ENCODE measurements at places on chromosomes 2 and 18.

- no peak for DNase-seq
Observed at GRCh38 chr2:888211-888801, 62.3 kb upstream of the SNTG2 start.

- no peak for DNase-seq
Observed at GRCh38 chr2:199668645-199669044, 182.3 kb downstream of the FTCDNL1 start.

DNA sequence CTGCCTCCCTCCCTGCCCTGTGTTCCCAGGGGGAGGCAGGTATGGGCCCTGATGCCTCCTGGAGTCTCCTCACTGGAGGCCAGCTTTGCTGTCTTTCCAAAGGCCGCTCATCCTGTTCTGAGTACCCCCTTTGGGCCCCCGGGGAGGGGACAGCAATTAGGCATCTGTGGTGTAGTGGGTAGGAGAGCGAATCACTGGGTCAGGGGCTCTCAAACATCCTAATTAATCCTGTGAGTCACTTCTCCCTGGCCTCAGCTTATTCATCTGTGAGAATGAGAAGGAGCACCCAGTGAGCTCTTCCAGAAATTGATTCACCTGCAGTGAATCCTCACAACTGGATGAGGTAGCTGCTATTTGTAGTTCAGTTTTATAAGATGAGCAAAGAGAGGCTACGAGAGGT lies 16.4 kb downstream of the TET3 start:
- DNase-seq, result no peak

DNA sequence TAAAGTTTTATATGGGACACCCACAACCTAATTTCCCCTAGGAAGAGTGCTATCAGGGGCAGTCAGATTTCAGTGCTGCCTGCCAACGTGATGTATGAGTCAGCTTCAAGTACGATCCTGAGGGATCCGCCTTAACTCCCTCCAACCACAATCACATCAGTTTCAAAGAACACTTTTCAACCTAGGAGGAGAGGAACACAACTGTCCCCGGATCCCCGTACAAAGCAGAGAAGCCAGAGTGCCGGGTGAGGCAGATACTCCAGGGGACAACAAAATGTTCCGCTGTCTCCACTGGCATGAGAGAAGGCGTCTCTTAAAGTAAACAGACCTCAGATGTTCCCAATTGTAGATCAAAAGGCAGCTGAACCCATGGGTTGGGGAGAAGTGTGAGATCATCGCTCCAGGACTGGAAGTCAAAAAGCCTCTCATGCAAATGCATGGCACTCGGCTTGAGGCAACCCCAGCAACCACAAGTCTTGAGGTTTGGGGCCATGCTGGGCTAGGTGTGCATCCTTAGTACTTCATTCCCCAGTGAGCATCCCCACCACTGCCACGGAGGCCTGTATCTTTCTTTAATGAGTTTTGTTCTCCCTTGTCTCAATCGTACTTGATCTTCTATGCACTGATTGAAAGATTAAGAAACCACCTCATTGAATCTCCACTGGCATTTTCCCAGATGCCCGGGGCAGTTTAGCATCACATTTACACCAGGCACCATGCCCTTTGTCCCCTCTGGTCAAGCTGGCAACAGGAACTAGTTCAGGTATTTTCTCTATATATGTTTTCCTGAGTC lies 91.0 kb upstream of the CCBE1 start:
- DNase-seq, result no peak

GRCh38 chr2:17326717-17327116 lies 191.5 kb downstream of the RAD51AP2 start:
- DNase-seq, result no peak

- no peak for DNase-seq
Observed at GRCh38 chr2:34316788-34317187, 717.7 kb upstream of the FAM98A start.

GRCh38 chr2:9508931-9509330 lies 34.6 kb downstream of the IAH1 start:
- DNase-seq, result no peak

GRCh38 chr2:128287780-128288735 lies 30.6 kb downstream of the HS6ST1 start:
- no peak for DNase-seq

DNA sequence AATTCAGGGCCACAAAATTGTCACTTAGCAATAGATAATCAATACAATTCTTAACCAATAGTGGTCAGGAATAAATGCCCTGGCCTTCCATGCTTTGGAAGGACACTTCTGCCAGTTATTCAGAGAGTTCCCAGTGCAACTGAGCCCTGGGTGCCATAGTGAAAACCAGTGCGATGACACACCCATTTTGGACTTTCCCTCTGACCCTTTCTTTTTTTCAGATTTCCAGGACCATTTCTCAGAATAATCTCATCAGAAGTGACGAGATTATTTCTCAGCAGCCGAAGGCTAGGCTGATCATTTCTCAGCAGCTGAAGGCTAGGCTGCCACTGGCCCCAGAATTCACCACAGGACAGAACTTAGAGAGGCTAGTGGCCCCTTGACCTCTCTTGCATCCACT lies 106.6 kb upstream of the MYCN start:
- DNase-seq, result no peak

- no peak for DNase-seq
Observed at GRCh38 chr2:224407241-224407701, 5.4 kb upstream of the FAM124B start.

DNA sequence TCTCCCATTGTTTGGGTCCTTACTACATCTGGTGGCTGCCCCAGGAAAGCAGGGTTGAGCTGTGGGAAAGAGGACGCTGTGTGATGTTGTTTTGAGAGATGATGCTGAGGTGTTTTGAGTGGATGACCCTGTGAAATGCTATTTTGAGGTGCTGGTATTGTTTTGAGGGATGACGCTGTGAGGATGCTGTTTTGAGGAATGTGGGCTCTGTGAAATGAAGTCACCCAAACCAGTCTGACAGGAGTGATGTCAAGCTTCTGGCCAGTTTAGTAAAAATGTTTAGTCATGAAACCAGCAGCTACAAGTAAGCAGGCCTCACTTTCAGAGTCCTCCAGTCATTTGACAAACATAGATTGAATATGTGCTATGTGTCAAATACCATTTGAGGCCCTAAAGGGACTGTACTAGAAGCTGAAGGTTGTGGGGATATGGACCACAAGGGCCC lies 16.1 kb upstream of the PUM2 start:
- no peak for DNase-seq

- DNase-seq, result no peak
Observed at GRCh38 chr2:135055182-135055786, 3.2 kb downstream of the RAB3GAP1 start.
